ENCODE measurements at places on chromosomes 7 and 10.

DNA sequence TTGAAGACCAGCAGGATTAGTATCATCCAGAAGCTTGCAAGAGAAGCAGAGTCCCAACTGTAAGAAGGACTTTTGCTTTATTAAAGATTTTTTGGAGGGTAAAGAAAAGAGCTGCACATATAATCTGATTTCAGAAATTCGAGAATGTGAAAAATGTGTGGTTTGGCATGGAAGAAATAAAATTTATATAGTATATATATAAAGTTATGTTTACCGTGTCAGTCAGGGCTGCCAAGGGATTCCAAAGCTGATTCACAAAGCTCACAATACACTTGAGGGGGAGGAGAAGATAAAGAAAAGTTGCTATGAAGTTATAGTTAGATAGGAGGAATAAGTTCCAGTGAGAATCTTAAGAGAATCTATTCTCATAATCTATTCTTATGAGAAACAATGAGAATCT lies 231.8 kb upstream of the CACNA2D1 start:
- DNase-seq: no peak

- peak; percentile 45 for DNase-seq
These were observed 36.1 kb upstream of the BET1 start for GRCh38 chr7:94040254-94040653.

DNA sequence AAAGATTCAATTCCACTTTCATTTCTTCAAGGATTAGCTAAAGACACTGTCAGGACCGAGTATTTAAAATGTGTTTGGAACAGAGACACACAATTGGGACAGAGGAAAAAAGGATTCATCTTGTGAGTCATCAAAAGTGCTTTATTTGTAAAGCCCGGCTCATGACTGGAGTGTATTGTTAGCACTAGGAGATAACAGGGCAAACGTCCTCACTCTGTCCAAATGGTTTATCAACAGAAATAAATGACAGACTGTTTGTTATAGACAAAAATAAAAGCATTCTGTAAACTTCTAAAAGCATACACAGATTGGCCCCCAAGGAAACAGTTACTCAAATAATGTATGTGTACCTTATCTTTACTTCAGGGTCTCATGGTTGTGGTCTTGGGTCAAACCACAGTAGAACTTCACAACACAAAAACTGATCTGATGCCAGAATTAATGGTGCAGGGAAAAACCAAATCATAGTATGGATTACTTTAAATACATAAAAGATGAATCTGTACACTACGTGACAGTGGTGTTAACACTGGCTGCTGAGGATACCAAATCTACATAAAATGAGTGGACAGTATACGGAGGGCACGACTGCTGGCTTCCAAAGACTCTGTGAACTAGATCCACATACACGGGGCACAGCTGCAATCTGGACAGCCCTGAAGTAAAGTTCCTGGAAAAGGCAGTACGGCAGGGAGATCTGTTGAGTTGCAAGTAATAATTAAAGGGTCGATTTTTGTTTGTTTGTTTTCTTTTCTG lies 179.4 kb downstream of the PIP4K2A start:
- peak; percentile 57 for DNase-seq

- peak; percentile 56 for DNase-seq
These were observed 141.2 kb upstream of the HDAC9 start for GRCh38 chr7:18354108-18355085.

GRCh38 chr7:51689547-51689946 lies 372.9 kb upstream of the COBL start:
- no peak for DNase-seq

GRCh38 chr10:123687758-123688157 lies 21.6 kb downstream of the GPR26 start:
- peak; percentile 25 for DNase-seq
